ENCODE measurements at places on chromosomes 2 and 18.
A peak's percentile ranks its signal among the peaks of the same experiment; 100 is the strongest.

DNA sequence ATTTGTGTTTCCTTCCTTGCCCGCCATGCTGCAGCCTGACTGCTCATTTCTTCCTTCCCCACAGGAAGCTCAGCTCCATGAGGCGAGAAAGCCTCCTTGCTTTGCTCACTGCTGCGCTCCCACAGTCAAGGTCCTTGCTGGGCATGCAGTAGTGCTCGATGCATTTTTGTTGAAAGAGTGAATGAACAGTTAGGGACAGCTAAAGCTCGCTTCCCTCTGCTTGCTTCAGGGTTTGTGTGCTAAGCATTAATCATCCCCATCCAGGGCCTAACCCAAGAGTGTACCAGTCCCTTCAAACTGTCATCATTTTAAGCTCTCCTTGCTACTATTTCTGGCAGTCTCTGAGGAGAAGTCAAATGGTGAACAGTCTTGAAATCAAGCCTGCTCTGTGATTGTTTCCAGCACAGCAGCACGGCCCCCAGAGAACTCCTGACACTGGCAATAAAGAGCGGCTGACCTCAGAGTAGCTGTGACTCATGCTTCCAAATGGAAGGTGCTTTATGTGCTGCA is 171.7 kb upstream of the SOX11 start:
- DNase-seq: peak; percentile 67

DNA sequence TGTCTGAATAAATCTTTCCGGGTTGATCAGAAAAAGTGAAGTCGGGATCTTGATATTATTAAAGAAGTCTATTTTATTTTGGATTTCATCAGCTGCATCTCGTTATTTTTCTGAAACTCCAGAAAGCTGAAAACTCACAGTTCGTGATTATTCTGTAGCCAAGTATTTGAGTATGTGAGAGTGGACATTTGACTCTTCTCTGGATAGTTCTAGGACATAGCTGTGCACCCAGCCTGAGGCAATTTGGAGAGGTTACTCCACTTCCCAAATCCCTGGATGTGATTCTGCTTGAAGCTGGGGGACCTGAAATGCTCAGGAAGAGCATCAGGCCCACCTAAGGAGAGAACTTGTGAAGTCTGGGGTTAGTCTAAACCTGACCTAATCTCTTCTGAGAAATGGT is 117.6 kb upstream of the PID1 start:
- no peak for DNase-seq

DNA sequence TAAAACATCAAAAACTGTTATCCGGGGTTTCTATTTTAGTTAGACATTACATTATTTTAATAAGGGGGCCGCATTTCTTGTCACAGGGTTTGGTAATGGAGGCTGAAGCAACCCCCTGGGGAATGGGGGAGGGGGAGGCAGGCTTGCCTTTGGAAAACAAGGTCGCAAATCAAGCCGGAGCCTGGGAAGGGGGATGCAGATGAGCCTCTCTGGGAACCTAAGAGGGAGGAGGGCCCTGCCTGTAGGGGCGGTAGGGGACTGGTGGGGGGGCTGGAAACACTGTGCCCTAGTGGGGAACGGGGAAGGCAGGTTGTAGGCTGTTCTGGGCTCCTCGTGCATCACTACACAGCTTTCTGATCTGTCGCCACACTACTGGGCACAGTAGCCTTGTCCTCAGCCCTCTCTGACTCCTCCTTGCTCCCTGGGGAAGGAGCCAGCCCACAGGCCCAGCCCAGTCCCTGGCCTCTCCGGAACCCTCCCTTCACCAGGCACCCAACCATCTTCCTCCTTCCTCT is 170.2 kb upstream of the SMAD2 start:
- DNase-seq: peak; percentile 7

DNA sequence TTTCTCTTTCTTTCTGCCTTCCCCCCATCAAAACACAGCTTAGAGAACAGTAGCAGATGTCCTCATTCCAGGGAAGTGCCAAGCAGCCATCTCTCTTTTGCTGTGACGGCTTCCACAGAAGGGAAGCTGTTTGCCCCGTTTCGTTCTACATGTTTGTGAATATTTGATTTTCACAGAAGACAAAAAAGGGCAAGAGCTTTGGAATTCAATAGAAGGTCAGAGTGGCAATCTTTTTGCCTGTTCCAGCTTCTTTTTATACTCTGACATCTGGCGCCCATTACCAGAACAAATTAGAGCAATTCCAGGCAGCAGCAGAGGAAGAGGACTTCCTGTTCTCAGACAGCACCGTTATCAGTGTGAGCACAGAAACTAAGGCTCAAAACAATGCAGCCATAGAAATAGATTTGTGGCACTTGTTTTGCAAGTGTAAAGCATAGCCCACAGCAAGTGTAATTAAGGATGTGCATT is 79.0 kb upstream of the CDH19 start:
- DNase-seq: peak; percentile 30

DNA sequence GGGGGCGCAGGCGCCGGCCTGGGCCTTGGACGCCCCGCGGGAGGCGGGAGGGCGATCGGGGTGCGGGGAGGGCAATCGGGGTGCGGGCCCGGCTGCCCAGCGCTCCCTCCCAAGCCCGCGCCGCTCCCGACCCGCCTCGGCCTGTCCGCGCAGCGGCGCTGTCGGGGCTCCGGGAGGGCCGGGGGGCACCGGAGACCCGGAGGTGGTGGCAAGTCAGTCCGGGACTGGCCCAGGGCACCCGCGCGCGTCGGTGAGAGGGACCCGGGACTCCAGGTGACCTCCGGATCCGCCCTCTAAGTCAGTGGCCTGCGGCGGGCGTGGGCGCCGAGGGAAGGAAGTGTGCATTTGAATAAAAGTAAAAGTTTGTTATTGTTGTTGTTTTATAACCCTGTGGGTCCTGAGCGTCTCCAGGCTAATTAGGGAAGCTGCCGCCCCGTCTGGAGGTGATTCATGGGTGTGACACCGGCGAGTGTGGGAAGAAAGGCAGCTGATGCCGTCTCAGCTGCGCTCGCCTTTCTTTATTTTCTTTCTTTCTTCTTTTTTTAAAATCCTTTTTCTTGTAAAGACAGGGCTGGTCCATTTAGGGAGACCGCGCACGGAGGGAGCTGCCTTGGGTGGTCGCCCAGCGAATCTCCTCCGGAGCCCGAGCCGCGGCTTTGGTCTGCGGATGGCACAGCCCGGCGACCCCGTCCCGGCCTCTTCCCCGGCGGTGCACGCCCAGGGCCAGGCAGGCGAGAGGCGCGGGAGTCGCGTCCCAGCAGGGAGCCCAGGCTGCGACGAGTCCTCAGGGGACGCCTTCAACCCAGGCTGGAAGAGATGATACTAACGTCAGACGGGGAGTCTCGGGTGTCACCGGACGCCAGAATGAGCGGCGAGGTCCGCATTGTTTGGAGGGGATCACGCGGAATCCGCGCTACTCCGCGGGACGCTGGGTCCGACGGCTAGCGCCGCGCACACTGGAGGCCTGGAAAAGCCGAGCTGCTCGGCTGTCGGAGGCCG is 627 bp upstream of the CRACDL start:
- no peak for DNase-seq

DNA sequence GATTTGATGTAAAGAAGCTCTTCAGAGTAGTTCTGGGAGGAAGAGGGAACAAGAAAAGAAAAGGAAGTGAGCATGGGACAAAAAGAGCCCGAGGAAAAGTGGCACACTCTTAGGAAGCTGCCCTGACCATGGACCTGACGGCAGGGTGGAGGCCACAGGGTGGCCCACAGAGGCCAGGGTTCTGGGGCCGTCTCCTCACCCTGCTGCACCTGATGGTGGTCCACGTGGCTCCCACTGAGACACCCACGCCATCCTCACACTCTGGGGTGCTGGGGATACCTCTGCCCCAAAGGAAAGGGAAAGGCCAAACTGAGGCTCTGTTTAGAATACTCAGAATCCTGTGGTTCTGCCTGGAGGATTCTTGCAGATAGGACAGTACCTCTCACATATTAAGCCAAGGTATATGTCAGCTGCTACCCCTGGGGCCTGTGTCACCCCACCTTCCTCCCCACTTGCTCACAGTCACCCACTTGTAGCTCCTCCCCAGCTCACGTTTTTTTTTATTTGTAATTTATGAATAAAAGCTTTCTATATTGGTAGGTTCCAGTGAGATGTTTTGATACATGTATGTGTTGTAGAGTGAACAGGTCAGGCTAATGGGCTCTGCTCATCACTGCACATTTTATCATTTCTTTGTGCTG is 171.1 kb downstream of the LDLRAD4 start:
- no peak for DNase-seq

GRCh38 chr2:60552851-60553494 is 481 bp downstream of the BCL11A start:
- no peak for DNase-seq

DNA sequence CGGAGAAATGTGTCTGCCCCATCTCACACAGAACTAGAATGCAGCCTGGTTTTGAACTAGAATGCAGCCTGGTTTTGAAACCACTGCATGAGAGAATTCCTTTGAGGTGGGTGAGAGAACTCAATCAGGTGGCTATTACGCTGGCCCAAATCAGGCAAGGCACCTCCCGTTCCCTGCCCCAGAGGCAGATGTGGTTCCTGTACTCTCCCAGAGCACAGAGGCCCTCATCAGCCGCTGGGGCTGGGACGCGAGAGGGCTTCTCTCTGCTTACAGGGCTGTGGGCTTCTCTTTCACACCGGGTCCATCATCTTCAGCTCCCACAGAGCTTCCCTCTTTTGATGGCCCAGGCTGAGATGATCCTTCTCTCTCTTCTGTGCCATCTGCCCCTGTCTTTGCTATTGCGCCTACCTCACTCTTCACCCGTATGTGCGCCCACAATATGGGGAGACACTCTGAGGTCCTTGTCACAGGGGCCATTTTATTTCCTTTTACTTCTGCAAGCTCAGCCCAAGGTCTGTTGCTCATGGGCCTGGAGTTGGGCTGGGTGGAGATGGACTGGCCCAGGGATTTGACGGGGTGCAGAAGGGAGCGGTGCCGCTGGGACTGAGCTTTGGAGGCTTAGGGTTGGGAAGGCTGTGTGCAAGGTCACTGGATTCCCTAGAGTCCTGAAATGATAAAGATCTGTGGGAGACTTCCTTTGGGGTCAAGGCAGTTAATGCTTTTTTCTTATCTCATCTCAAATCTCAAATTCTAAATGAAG is 84.4 kb upstream of the HS6ST1 start:
- DNase-seq: no peak

DNA sequence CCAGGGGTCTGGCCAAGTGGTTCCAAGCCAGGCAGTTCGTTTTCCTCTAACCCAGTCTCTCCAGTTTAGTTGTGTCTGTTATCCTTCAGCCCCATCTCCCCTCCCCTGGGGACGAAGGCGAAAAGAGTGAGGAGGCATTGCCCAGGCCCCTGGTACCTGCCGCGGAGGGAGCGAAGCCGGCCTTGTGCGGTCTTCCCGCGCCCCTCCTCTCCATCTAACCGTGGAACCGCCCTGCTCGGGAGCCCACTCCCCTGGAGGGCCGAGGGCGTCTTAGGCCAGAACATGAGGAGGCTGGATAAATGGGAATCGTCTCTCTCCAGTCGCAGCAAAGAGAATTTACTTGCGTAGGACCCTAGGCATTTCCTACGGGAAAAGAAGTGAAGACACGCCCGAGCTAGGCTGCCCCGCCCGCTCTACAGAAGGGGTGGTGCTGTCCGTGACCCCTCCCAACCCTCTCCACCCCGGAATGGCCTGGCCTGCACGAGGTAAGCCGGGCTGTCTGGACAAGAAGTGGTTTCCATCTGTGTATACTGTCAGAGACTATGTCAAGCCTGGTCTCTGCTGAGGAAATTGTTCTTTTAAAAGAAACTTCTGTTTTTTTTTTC is 156.2 kb downstream of the MIB1 start:
- DNase-seq: no peak

DNA sequence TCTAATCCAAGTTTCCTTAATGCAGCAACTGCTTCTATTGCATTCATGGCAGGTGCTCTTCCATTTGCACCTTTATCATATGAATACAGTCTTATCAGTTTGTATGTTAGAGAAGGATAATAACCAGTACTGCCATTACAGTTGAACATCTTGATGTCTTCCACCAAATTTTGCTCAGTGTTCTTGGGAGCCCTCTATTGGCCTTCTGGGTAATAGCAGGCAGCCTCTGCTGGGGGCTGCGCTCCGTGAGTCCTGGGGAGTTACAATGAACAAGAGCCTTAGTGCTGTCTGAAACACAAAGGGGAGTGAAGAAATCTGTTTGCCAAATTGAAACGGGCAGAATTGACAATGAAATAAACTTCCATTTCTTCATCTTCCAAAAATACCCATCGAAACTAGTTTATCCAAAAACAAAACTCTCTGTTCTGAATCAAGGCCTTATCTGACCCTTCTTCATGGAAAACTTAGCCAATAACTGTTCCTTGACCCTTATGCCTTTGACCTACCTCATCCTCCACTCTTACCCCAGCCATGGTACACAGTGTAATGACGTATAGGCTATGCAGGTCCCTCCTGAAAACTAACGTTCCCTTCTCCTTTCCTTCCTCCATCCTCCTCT is 79.9 kb downstream of the ALK start:
- DNase-seq: peak; percentile 60

DNA sequence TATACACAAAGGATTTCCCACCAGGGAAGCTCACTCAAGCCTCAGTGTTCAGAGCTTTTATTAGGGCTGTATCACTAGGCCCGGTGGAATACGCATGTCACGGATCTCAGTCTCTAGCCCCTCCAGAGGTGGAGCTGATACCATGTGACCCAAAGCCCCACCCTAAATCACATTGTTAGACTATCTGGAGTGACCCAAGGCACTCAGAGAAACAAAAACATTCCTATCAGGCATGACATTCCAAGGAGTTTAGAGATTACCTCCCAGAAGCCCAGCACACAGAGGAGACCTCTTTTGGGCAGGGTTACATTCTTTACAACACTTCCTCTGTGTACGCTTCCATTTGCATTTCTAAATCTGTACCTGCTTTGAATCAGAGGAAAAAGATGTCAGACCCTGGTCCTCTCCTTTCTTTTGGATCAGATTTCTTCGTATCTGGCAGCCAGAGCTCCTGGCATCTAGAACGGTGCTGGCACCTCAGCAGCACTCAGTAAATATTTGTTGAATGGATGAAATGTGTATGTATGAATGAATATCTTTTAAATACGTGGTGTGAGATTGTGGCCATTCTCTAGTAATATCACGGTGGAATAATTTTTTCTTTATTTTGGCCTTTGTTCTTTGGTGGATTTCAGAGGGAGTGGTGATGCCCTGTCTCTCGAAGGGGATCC is 37.7 kb upstream of the SMAD2 start:
- no peak for DNase-seq

DNA sequence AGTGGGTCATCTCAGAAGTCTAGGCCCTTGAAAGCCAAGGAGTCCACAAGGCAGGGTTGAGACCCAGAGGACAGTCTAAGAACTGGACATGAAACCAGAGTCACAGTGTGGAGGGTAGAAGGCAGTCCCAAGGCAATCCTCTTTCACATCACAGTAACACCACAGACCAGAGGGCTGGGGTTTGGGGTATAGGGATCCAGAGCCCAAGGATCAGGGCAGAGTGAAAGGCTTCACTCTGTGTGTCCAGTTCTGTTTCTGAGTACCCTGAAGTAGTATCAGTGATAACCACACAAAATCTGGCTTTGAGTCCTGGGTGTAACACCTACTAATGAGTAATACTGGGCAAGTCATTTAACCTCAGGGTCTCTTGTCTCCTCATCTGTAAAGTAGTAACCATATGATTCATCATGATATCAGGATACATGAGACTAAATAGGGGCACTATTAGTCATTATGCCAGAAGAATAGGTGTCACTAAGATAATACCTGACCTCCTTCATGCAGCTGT is 91.0 kb downstream of the ICA1L start:
- no peak for DNase-seq
